ENCODE measurements at places on chromosomes 6 and 20. TPM values are rescaled to one million over a fixed set of nuclear protein-coding genes. Genes with fewer than 3 reads are reported as not detected.

GRCh38 chr20:8876366-8876765 lies 192.5 kb upstream of the PLCB4 start:
- no peak for DNase-seq

DNA sequence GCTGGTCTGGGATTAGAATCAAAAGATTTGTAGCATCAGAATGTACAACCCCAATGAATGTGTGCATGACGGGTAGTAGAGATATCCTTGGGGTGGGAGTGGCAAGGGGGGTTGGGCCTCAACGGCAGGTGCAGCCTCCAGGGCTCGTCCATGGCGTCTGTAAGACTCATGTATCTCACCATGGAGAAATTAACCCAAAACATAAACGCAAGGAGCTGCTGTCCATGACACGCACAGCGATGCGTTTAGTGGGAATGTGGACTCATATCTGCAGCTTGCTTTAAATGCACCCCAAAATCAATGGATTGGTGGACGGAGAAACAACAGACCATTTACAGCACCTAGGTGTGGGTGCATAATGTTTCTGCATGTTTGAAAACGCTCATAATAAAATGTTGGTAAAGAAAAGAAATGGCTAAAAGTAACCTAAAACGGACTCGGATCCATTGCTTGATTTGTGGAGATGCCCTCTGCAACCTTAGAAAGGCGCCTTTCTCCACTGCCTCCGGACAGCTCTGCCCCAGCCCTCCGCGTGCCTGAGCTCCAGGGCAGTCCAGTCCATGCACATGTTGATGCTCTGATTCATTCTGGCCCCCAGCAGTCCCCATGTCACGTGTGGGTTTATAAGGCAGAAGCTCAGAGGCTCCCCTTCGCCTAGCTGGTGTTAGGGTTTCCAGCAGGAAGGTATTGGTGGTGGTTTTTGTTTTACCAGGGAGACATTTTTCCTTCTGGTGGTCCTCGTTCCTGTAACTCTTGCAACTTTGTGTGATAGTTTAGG lies 24.5 kb downstream of the PYGB start:
- no peak for DNase-seq

- DNase-seq, result peak; percentile 6
Measured at GRCh38 chr6:958488-958887, 265.5 kb upstream of the EXOC2 start.

DNA sequence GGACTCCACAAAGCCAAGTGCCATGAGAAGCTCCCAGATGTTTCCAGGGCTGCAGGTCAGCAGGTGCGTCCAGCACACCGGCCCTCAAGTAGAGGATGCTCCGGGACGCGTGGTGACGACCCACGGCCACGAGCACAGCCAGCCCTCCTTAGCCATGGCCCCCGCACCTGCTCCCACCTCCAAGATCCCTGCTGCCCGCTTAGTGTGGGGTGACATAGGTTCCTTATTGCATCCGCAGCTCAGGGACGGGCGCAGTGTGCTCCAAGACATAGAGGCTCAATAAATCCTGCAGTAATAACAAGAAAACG lies 138.1 kb upstream of the RPS6KA2 start:
- no peak for DNase-seq

DNA sequence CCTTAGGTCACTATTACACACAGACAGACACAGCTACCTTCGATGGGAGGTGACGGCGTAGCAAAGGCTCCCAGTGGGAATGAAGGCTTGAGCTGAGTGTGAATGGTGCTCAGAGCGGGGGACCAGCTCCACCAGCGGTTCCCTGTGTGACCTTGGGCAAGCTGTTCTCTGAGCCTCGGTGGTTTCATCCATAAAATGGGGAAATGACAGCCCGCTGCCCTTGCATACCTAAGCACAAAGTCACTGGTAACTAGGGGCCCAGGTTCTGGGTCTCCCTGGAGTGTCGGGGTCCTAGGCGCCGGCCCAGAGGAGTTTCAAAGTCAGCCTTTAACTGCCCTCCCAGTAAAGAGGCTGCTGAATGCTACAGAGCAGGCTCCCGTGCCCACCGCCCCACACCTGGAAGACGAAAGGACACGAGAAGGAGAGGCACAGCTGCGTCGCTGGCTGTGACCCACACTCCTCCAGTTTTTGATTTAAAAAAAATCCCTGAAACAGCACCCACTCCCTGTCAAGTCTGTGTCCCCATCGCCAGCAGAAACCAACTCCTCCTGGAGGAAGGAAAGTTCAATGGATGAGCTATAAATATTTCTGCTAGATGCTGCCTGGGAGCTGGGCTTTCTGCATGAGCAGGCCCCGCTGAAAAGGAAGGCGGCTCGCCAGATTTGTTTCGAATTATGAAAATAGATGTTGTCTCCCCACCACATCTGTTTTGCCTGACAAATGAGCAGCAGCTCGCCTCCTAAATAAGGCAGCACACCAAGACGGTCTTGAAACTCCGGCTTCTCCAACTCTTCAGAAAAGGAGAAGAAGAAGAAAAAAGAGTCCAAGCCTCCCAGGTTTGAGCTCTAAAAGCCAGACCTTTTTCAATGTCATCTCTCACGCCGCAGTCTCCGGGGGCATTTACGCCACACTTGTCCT lies 27.4 kb downstream of the PMEPA1 start:
- no peak for DNase-seq

DNA sequence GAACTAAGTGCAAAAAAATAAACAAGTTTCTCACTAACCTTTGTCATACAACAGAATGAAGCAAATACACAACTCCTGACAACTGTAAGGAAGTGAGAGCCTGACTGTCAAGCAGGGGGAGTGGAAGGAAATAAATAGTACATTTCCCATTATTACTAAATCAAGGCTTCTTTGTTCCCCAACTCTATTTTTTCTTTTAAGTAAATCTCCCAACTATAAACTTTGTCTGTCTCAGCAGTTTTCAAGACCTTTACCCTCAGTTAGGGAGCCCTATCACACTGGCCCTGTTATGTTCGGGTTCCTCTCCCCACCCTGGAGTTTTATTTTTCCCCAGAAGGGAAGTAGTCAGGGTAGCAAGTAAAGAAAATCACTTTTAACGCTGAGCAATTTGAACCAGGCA lies 24.1 kb upstream of the IPCEF1 start:
- no peak for DNase-seq

Gene VSX1
- not detected for total RNA-seq

Gene MRPS18B
- 89.5 TPM for total RNA-seq
